ENCODE measurements at places on chromosomes 12 and 14.

DNA sequence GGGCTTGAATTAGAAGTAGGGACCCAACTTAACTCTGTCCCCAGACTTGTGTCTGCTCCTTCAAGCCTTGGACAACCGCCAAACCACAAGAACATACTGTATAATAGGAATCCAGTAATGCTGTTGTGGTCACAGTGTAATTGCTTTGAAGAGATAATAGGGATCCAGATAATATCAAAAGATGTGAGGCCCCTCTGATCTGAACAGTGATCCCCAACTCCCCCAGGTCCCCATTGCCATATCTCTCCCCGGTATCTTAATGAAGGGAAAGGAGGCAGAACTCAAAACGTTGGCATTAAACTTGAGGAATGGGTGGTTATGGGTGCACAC lies 8.5 kb upstream of the PLEKHH1 start:
- no peak for DNase-seq

DNA sequence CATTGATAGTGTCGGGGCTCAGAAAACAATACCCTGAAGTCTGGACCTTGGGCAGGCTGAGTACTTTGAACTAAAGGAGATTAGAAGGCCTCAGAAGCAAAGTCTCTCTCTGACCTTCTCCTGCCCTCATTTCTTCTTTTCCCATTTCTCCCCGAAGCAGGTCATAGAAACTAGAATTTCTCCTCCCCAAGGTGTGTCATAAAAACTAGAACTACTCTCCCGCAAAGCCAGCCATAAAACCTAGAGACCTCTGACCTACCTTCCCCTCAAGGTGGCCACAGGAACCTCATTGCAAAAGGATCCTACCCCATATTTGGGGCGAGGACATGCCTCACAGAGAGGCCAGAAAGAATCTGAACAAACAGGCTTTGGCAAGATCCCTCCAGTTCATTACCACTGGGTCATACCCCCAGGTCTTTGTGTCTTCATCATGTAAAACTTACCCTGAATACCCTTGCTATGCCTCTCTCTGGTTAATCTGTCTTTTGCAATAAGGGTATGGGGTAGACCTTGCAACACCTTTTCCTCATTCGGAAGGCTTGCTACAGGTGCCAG lies 64.7 kb upstream of the ZFP36L1 start:
- DNase-seq = no peak

DNA sequence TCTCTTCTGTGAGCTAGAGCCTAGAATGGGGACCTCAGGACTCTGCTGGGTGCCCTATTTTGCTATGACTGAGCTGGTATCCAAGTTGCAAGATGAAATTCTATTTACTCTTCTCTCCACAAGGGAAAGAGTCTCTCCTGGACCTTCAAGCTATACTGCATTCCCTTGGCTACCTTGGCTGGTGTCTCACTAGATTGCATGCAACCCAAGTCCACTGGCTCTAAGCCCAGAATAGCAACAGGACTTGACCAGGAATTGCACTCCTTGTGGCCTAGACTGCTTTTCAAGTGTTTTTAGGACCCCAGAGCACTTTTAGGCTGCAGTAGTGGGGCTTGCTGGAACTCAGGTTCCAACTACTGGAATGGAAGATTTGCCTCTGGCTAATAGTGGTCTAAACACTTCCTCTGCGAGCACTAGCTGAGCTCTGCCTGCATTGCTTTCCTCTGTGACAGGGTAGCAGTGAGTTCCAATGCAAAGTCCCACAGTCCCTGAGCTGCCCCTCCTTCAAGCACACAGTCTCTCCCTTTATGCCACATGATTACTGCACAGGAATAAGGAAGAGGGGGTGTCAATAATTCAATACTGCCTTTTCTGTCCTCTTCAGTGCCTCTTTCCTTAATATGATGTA lies 1009.1 kb upstream of the FLRT2 start:
- no peak for DNase-seq

- DNase-seq = no peak
These were observed 112.7 kb upstream of the EGLN3 start for GRCh38 chr14:34063470-34064164.

- no peak for DNase-seq
These were observed 165.1 kb downstream of the SLC38A4 start for GRCh38 chr12:46660719-46661109.

DNA sequence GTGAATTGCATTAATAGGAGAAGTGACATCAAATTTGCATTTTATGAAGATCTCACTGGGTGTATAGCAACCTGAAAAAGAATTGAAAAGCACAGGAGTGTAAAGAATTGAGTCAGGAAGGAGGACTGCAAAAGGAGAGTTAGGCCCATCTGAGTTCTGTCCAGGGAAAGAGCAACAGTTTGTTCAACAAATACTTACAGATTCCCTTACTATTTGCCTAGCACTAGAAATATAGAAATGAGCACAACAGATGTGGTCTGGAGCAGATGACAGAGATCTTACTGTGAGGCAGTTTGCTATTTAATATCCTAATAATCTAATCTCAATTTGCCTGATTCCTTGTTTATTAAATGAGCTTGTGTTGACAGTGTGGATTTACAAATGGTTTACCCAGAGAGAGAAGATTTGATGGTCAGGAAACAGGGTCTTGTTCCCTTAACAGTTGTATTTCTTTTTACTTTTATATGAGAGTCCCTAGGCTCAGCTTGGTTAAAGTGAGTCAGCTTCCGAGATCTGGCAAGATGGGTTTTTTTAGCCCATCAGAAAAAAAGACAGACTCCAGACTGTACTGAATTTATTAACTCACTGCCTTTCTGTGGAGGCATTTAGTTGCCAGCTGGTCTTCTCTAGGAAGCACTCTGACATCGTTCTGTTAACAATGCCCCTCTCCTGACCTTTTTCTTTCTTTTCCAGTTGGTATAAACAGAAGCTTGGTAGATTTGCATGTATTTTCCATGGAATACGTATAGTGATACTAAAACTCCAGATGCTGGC lies 229.7 kb downstream of the TTC6 start:
- DNase-seq = no peak

- no peak for DNase-seq
These were observed 191.7 kb upstream of the GSC start for GRCh38 chr14:94961386-94962165.

Measured in activated CD8-positive, alpha-beta memory T cell treated with anti-CD3 and anti-CD28 coated beads for 1 hour (primary cell).